Naive thymus-derived CD4-positive, alpha-beta T cell (primary cell): ENCODE measurements at places on chromosomes 12 and 14. TPM values are rescaled to one million over a fixed set of nuclear protein-coding genes. Genes with fewer than 3 reads are reported as not detected.

DNA sequence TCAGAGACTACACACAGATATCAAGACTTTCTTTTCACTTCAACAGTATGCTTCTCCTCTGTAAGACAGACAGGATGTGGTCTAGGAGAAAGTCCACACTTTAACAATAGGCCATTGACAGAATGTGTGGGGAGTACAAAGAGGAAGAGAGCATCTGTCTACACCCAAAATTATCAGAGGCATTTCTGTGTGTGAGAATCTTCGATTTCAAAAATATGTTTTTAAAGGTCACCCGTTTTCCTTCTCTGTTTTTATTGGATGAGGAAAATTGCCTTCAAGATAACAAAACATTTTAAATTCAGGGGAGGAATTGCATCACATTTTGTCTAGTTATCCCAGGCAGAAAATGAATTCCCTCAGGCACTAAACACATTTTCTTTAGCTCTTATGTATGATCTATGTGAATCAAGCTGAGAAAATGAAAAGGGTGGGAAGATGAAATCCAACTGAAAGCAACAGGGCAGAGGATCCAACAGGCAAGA is 16.4 kb downstream of the NAV3 start:
- DNase-seq, result no peak
- H3K4me1 ChIP-seq, result no peaks in the 10 kb centered on the region
- H3K27ac ChIP-seq, result no peak overlapping the region
- H3K4me3 ChIP-seq, result no peak overlapping the region
- H3K36me3 ChIP-seq, result no peaks in the 10 kb centered on the region

- H3K27me3 ChIP-seq, result no peaks in the 10 kb centered on the region
- H3K27ac ChIP-seq, result no peak overlapping the region
- no peak for DNase-seq
- H3K36me3 ChIP-seq, result no peaks in the 10 kb centered on the region
- no peaks in the 10 kb centered on the region for H3K4me1 ChIP-seq
Measured at GRCh38 chr14:38971258-38971921, 131.6 kb downstream of the SEC23A start.

DNA sequence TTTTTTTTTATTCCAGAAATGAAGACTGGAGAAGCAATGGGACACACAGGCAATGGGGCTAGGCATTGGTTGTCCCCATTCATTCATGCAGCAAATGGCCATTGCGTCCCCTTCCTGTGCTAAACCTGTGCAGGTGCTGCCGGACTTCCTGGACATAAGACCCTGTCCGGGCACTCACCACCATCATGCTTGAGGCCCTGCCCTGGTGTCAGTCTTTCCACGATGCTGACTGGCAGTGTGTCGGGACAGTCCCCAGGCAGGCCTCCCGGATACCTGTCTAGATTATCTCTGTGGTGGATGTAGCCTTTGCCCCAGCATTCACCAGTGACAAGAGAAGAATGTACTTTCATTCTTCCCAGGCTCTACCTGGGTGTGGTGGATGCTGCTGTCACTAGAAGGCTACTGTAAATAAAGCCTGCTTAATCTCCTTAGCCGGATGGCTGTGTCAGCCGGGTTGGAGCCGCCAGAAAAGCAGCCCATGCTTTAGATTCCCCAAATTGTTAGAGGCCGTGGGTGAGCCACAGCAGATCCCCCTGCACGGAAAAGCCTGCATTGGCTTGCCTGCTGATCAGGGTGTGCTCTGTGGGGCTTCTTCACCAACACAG is 94.5 kb upstream of the PARP11 start:
- no peaks in the 10 kb centered on the region for H3K36me3 ChIP-seq
- H3K27ac ChIP-seq, result no peak overlapping the region
- H3K4me3 ChIP-seq, result no peak overlapping the region
- H3K27me3 ChIP-seq, result no peaks in the 10 kb centered on the region
- no peak for DNase-seq

DNA sequence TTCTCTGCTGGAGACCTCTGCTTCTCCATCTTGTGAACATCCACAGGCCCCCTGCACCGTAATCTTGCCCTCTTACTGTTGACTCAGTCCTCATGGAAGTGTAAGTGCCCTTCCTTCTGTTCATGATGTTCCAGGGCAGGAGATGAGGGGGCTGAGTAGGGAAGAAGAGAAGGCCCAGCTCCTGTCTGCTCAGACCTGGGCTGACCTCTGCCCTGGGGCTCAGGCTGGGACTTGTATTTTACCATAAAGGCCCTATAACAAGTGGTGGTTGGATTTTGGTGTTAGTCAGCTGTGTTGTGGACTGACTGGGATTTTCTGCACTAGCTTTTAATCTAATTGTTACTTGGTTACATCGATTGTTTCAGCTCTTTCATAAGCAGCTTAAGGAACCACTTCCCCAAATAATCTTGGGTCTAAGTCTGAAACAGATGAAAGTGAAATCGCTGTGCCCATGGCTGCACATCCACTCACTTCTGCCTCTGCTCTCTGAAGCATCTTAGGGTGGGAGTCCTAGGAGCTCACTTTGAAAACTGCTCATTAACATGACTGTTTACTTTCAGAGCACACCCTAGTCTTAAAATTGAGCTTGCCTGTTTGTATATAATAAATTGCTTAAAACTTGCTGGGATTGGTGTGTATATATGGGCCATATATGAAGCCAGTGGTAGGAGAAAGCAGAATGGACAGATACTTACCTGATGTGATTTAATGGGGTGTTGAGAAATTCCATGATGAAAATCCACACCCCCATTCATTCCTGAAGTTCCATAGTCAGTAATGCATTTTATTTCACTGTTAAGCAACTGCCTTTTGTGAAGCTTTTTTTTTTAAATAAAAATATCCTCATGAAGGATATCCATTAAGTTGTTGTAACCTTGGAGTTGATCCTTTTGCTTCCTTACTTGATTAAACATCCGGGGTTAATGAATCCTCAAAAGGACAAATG is 17.7 kb downstream of the C12orf71 start:
- no peak overlapping the region for H3K27ac ChIP-seq
- no peaks in the 10 kb centered on the region for H3K27me3 ChIP-seq
- H3K4me3 ChIP-seq, result no peak overlapping the region
- no peak for DNase-seq

- DNase-seq, result no peak
- no peaks in the 10 kb centered on the region for H3K36me3 ChIP-seq
- H3K27me3 ChIP-seq, result no peaks in the 10 kb centered on the region
- H3K4me3 ChIP-seq, result peak overlapping the region; percentile 71
Measured at GRCh38 chr12:31118347-31119191, 44.9 kb downstream of the DDX11 start.

DNA sequence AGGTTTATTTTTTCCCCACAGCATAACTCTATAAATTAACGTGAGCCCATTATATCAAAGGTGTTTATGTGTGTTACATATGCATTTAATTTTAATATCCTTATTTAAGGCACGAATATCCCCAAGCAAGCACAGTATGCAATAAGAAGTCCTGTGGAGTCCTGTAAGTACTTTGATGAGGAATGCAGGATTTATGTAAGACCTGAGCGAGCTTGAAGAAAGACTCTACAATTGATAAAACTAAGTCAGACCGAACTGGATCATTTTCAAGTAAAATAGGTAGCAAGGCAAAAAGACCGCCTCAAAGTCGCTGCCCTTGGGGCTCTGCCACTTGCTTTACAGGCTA is 755 bp downstream of the SLC25A21 start:
- H3K27ac ChIP-seq, result no peak overlapping the region
- no peak for DNase-seq
- H3K27me3 ChIP-seq, result no peaks in the 10 kb centered on the region

DNA sequence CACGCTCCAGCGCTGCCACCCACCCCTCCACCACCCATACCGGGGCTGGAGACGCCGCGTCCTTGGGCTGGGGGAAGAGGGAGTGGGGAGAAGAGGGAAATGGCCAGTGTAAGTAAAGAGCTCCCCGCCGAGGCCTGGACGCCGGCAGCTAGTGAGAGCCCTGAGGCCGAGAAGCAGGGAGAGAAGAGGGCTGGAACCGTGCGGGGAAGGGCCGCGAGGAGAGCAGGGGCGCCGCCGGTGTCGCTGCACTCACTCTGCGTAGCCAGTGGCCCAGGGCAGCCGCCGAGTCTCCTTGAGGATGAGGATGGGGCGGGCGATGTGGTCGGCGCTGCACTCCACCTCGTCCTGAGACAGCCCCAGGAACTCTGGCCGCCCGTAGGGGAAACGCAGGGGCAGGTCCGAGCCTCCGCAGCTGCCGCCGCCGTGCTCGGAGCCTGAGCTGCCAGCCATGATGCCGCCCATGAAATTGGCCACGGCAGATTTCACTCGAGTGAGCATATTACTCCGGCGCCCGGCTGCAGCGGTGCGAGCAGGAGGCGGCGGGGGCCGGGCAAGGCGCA is 631 bp downstream of the PPM1H start:
- no peak overlapping the region for H3K4me3 ChIP-seq
- no peaks in the 10 kb centered on the region for H3K36me3 ChIP-seq
- DNase-seq, result no peak

DNA sequence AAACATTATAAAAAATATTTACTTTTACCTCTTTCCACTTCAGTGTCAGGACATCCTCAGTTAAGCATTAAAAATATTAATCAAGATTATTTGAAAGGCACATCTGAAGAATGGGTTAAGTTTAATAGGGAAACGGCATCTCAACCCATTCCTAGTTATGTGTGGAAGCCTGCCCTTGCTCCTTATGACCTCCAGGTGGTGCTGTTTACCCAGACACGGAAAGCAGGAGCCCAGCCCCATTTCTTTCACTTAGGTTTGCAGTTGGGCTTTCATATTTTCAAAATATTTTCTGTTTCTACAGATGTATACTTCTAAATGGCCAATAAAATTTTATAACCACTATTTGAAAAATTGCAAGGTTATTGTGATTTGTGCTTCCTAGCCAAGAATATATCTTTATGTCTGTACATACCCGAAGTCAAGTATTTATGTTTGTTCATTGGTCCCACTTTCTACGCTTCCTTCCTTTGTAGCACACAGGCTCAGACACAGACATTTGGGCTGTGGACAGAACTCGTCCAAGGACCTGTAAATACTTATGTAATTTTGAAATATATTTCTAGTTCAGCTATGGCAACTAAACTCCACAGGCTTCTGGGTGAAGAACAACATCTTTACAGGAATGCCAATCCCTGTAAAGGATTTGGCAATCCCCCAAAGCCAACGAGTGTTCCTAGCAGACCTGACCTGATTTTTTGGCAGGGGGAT is 247.1 kb downstream of the AKAP6 start:
- no peaks in the 10 kb centered on the region for H3K27me3 ChIP-seq
- no peaks in the 10 kb centered on the region for H3K4me1 ChIP-seq
- no peak overlapping the region for H3K27ac ChIP-seq
- no peak overlapping the region for H3K4me3 ChIP-seq
- no peaks in the 10 kb centered on the region for H3K36me3 ChIP-seq

DNA sequence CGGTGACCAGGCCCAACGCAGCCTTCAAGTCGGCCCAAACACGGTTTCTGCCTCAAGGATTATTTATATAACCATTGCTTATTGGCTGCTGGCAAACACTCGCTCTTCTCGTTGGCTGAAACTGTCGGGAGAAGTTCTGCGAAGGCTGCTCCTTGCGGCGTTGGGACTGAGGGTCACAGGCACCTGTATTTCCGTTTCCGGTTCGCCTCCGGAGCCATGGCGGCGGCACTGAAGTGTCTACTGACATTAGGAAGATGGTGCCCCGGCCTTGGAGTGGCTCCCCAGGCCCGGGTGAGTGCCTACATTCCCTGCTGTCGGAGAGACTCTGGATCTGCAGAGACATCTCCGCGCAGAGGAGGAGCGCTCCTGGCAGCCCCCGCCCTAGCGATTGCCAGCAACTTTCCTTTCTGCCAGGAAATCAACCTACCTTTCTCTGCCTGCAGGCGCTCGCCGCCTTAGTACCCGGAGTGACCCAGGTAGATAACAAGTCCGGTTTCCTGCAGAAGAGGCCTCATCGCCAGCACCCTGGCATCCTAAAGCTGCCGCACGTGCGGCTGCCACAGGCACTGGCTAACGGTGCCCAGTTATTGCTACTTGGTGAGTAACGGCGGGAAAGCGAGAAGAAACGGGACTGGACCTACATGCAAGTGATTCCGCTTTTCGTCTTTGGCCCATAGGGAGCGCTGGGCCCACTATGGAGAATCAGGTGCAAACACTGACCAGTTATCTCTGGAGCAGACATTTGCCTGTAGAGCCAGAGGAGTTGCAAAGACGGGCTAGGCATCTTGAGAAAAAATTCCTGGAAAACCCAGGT is at the start of gene METTL17:
TSS of gene METTL17 (plus strand) at position 194 of the 814 bp plus-strand sequence. CDS start at position 217, 23 bp downstream.
- no peaks in the 10 kb centered on the region for H3K27me3 ChIP-seq
- DNase-seq, result peak; percentile 86
- H3K4me1 ChIP-seq, result peaks cover 12% of the 10 kb centered on the region
- peak within 1 kb of the TSS; percentile 86 for H3K4me3 ChIP-seq
- H3K27ac ChIP-seq, result peak within 1 kb of the TSS; percentile 77

GRCh38 chr12:108379823-108380222 is 40.7 kb upstream of the CMKLR1 start:
- H3K27me3 ChIP-seq, result no peaks in the 10 kb centered on the region
- no peak overlapping the region for H3K4me3 ChIP-seq
- DNase-seq, result no peak
- no peaks in the 10 kb centered on the region for H3K36me3 ChIP-seq

DNA sequence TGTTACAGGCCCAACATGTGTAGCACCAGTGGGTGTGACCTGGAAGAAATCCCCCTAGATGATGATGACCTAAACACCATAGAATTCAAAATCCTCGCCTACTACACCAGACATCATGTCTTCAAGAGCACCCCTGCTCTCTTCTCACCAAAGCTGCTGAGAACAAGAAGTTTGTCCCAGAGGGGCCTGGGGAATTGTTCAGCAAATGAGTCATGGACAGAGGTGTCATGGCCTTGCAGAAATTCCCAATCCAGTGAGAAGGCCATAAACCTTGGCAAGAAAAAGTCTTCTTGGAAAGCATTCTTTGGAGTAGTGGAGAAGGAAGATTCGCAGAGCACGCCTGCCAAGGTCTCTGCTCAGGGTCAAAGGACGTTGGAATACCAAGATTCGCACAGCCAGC is 8.6 kb downstream of the BCL2L14 start:
- DNase-seq, result no peak
- H3K4me3 ChIP-seq, result no peak overlapping the region
- H3K27me3 ChIP-seq, result no peaks in the 10 kb centered on the region
- H3K4me1 ChIP-seq, result no peaks in the 10 kb centered on the region

DNA sequence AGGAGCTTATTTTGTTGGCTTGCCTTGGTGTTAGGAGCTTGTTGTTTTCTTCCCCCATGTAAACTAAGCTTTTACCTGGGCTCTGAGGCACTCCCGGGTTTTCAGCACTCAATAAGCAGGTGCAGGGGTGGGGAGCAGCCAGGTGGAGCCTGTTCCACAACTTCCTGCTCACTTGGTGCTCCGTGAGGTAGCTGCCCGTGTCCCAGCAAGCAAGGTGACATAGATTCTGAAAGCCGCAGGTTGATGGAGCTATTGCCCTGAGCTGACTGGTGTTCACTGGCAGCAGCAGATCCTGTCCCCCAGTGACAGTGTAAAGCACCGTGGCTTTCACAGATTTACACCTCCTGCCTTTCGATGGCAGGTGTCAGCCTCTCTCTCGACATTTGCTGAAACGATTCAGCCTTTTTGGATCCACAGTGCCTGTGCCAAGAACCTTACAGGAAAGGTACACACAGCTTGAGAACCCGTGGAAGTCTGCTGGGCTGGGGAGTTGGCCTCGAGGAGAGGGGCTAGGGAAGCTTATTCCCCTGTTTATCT is 295.7 kb upstream of the FKBP4 start:
- H3K27ac ChIP-seq, result no peak overlapping the region
- no peaks in the 10 kb centered on the region for H3K36me3 ChIP-seq

PLEK2 gene
- 1.5 TPM for total RNA-seq

TTC8 gene
- total RNA-seq, result 3.4 TPM

SLC6A13 gene
- 1.5 TPM for total RNA-seq

SPIC gene
- not detected for total RNA-seq

TGM1 gene
- total RNA-seq, result 12.9 TPM

RTN1 gene
- total RNA-seq, result 0.24 TPM

RPL10L gene
- total RNA-seq, result not detected

KRT83 gene
- not detected for total RNA-seq

CLEC1B gene
- not detected for total RNA-seq

CLEC2A gene
- total RNA-seq, result not detected
